ENCODE measurements at places on chromosomes 6 and 20. TPM values are rescaled to one million over a fixed set of nuclear protein-coding genes. Genes with fewer than 3 reads are reported as not detected.

Gene ACTL10
- 4.9 TPM for total RNA-seq

- H3K4me1 ChIP-seq, result no peaks in the 10 kb centered on the region
- no peaks in the 10 kb centered on the region for H3K27me3 ChIP-seq
- H3K27ac ChIP-seq, result no peak overlapping the region
Measured at GRCh38 chr6:150590446-150590845, 9.2 kb upstream of the PLEKHG1 start.

DNA sequence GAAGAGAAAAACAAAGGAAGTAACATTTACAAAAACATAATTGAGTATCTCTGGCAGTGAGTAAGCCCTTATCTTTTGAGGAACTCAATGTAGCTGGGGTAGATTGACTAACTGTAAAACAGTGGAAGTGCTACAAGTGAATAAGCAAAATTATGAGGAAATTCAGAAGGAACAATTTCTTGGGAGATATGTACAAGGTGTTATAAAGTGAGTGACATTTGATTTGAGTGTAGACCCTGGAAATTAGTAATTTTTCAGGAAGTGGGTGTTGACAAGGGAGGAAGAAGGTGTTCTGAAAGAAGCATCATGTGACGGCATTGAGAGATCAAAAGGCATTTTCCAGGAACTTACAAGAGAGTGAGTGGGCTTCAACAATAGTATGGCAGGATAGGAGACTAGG is 22.2 kb downstream of the XRN2 start:
- no peak for DNase-seq
- H3K4me1 ChIP-seq, result peaks cover 44% of the 10 kb centered on the region
- no peaks in the 10 kb centered on the region for H3K36me3 ChIP-seq
- H3K27ac ChIP-seq, result peak overlapping the region; percentile 38
- H3K4me3 ChIP-seq, result no peak overlapping the region

DNA sequence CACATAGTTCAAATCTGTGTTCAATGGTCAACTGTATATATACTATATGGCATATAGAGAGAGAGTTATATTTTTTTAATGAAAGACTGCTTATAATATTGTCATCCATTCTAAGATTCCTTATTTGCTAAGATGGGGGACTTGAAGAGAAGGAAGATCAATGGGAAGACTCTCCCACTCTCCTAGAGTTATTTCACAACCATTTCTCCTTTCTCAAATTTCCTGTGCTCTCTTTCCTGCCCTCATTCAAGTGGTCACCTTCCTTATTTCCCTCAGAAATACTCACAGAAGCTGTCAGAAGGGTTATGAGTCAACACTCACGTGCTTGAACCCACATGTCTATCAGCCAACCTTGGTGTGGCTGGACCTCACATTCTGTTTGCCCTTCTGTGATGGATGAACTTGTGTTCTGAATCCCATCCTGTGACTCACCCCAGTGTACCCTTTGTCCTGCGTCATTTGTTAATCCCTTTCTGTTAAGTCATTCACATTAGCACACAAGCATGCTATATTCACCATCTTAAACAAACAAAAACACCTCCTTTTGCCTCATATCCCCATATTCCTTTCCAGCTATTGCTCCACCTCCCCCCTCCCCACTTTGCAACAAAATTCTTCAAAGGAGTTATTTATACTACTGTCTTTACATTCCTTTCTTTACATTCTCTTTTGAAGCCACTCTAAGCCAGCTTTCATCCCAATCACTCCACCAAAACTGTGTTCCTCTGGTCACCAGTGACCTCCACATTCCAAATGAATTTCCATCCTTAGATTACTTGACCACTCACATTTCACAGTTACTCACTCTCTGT is 279.3 kb upstream of the TCF21 start:
- H3K4me3 ChIP-seq, result no peak overlapping the region
- DNase-seq, result no peak
- no peak overlapping the region for H3K27ac ChIP-seq
- no peaks in the 10 kb centered on the region for H3K4me1 ChIP-seq
- no peaks in the 10 kb centered on the region for H3K27me3 ChIP-seq
- no peaks in the 10 kb centered on the region for H3K36me3 ChIP-seq

Gene C20orf204
- total RNA-seq, result 3.0 TPM

DNA sequence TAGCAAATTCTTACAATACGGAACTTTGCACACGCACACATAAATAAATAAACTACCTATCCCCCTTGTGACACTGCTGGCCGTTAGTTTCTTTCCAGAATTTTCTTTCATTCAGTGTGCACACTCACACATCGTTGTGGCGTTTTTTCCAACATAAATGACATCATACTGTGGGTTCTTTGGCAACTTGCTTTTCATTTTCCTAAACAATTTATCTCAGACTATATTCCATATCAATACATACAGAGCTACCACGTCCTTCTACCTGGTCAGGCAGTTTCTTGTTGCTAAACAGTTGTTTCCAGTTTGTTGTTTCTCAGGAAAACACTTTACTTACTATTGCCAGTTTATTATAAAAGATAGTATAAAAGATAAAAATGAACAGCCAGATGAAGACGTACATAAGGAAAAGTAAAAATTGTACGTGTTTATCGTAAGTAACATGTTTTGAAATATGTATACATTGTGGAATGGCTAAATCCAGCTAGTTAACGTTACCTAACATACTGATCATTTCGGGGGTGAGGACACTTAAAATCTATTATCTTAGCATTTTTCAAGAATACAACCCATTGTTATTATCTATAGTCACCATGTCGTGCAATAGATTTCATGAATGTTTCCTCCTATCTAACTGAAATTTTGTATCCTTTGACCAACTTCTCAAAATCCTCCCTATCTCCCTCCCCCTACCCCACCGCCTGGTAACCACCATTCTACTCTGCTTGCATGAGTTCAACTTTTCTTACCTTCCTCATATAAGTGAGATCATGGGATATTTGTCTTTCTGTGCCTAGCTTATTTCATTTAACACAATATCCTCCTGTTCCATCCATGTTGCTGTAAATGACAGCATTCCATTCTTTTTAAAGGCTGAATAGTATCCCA is 1.2 kb upstream of the TP53RK start:
- H3K36me3 ChIP-seq, result no peaks in the 10 kb centered on the region
- no peak overlapping the region for H3K4me3 ChIP-seq
- H3K27me3 ChIP-seq, result no peaks in the 10 kb centered on the region
- H3K27ac ChIP-seq, result no peak overlapping the region

DNA sequence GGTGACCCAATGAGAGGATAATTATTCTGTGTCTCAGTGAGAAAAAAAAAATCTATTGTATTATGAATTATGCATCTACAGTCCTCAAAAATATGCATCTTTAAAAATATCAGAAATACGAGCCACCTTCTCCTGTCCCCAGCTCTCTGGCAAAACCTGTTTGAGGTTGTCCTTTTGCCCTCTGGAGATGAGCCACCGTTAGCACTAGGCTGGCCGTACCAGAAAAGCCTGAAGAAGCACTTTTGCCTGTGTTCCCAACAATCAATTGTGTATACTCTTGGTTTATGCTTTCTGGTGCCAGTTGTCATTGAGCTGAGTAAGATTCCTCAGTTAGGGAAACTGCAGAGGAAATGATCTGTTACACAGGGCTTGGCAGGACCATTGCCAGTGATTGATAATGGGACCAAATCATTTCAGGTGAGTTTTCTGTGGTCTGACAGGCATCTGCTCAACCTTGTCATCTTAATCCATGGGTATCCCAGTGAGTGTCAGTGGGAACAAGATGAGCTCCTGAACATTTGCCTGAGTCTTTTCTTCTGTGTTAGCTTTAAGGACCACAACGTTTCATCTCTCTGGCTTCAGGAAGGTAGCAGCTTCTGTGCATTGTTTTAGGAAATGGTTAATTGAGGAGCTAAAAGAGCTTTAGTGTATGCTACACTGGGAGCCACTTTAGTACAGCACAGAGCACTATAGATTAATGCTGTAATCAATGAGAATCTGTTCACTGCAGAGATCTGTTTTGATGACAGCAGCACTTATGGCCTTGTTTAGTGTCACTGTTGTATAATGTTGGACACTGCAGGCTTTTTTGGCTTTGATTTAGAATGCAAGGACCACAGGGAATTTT is 330.1 kb downstream of the RIMS1 start:
- peaks cover 28% of the 10 kb centered on the region for H3K4me1 ChIP-seq
- no peak overlapping the region for H3K27ac ChIP-seq
- peak; percentile 67 for DNase-seq
- no peak overlapping the region for H3K4me3 ChIP-seq

DNA sequence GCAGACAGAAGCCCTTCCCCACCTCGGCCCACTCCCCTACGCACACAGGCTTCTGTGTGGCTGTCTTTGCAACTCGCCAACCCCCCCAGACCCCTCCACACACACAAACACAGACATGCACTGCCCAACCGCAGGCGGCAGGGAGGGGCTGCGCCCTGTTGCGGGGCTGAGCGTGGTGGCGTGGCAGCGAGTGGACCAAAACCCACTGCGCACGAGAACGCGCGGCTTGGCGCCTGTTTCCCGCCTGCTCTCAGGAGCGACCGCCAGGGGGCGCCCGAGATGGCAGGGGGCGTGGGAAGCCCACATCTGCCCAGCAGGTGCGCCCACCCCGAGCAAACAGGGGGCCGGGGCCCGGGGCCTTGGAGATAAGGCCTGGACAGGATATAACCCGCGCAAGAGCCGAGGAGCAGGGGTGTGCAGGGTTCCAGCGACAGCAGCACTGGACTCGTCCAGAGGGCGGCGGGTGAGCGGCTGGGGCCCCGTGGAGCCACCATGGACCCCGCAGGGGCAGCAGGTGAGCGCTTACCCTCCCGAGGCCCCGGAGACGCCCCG is at the start of gene RBPJL:
Gene RBPJL (plus strand): TSS at position 410 of the 552 bp plus-strand sequence. CDS start 83 bp downstream, at position 493.
- H3K27ac ChIP-seq, result peak within 1 kb of the TSS; percentile 84
- peak within 1 kb of the TSS; percentile 35 for H3K4me3 ChIP-seq
- peak; percentile 94 for DNase-seq
- H3K27me3 ChIP-seq, result no peaks in the 10 kb centered on the region

DNA sequence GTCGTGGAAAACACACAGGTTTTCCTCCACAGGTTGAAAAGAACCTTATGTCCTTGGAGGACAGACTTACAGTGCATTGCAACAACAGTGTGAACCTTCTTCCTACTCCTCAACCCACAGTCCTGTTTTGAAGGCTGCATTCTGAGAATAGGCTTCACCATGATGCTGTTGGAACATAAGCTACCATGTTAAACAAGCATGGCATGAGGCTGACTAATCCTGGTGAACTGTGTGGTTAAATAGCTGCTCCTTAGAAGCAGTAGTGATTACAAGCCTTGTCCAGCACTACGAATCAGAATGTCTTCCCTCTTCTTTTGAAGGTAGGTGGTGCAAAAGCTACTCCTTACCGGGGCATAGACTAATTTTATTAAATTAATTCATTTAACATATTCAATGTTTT is 368.5 kb upstream of the EPHA7 start:
- no peaks in the 10 kb centered on the region for H3K27me3 ChIP-seq
- no peaks in the 10 kb centered on the region for H3K4me1 ChIP-seq
- H3K36me3 ChIP-seq, result no peaks in the 10 kb centered on the region

Gene VIP
- total RNA-seq, result 16.6 TPM

DNA sequence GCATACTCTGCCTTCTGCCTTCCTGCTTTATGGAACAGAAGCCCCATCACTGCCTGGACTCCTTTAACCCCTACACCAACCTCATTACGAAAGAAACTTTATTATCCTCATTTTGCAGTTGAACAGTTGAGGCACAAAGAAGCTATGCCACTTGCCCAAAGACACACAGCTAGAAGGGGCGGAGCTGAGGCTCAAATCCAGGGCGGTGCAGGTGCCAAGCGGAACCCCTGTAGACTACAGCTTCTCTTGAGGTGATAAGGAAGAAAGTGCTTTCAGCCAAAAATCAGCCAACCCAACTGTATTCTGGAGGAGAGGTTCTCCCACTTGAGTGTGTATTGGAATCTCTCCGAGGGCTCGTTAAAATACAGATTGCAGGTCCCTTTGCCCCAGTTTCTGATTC is 90.5 kb downstream of the PRND start:
- no peaks in the 10 kb centered on the region for H3K36me3 ChIP-seq
- peak overlapping the region; percentile 25 for H3K27ac ChIP-seq
- no peak for DNase-seq
- H3K4me3 ChIP-seq, result no peak overlapping the region
- H3K27me3 ChIP-seq, result no peaks in the 10 kb centered on the region
- peaks cover 5% of the 10 kb centered on the region for H3K4me1 ChIP-seq

DNA sequence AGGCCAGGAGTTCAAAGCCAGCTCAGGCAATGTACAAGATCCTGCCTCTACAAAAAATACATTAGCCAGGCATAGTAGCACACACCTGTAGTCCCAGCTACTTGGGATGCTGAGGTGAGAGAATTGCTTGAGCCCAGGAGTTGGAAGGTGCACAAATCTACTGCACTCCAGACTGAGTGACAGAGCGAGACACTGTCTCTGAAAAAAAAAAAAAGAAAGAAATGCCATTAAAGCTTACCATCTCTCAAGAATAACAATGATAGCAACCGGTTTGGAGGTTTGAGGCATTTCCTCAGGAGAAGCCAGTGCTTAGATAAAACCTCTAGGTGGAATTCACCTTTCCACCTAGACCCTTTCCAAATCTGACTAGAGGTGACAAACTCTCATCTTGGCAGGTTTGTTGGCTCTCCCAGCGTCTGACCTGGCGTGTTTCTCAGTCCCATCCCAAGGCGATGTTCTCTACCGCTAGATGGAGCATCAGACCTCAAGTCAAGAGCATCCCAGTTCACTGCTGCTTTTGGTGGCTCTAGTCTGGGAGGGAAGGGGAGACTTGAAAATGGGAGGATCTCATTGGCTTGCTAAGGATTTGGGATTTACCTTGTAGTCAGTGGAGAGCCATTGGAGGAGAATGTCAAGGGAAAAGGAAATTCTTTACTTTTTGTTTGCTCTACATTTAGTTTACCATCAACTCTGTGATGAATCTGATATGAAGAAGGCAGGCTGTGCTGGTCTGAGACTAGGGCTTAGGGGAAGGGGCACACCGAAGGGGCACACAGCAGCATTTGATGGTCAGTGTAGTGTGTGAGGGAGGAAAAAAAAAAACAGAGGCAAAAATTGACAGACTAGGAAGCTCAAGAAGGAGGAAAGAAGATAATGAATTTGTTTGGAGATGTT is 67.9 kb downstream of the NCOA7 start:
- H3K27ac ChIP-seq, result no peak overlapping the region
- H3K27me3 ChIP-seq, result no peaks in the 10 kb centered on the region
- peak; percentile 71 for DNase-seq
- H3K4me3 ChIP-seq, result no peak overlapping the region

Gene HSPA12B
- 3.3 TPM for total RNA-seq

Gene TSHZ2
- 6.0 TPM for total RNA-seq

GRCh38 chr20:58463256-58463655 is 51.9 kb downstream of the APCDD1L start:
- no peak overlapping the region for H3K4me3 ChIP-seq
- H3K27me3 ChIP-seq, result no peaks in the 10 kb centered on the region
- no peaks in the 10 kb centered on the region for H3K4me1 ChIP-seq

DNA sequence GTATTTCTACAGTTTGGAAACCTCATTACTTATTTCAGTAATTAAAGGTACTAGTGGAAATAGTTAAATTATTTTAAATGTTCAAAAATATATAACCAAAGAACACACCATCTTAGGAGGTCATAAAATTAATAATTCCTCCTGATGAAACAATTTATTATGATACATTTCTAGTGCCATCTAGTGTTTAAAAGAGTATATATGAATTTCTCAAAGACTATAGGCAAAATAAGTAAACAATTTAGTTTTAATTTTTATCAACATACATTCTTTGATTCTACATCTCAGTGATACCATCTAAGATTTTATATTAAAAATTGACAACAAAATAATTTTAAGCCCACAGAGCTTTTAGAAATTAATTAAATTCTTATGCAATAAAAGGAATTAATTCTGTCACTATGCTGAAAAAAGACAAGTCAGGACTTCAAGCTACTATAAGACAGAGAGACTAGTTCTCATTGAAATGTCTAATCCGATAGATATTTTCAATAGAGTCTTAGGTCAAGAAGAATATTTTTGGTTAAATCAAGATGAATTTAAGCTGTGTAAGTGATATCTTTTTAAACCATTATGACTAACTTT is 107.8 kb upstream of the RNF217 start:
- no peak overlapping the region for H3K27ac ChIP-seq
- H3K4me3 ChIP-seq, result no peak overlapping the region
- no peaks in the 10 kb centered on the region for H3K27me3 ChIP-seq

Gene SEMG1
- total RNA-seq, result not detected

All from body of pancreas (tissue), 4 donors.